ENCODE measurements at places on chromosomes 5 and 9.

DNA sequence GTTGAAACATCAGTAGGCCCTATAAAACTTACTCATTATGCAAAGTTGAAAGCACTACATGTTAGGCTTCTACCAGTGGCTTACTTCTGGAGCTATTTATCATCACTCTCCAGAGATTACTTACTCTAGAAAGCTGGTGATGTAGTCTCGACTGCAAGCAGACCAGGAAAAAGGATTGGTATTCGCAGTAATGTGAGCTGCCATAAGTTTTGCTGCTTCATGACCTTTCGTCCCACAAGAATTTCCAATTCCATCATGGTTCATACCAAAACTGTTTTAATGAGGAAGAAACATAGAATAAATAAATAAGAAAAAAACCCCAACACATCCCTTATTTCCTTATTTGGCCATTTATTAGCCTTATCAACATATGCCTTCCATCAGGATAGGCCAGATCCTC lies 181.9 kb downstream of the ADAMTS6 start:
- no peak for DNase-seq

- no peak for DNase-seq
These were observed 13.0 kb downstream of the UBAP2 start for GRCh38 chr9:34035656-34036055.

GRCh38 chr9:128555180-128555721 lies 2.9 kb downstream of the SPTAN1 start:
- peak; percentile 31 for DNase-seq

GRCh38 chr5:62473209-62473608 lies 60.6 kb downstream of the IPO11 start:
- no peak for DNase-seq

- peak; percentile 7 for DNase-seq
These were observed 76.2 kb downstream of the C7 start for GRCh38 chr5:40985501-40985900.

DNA sequence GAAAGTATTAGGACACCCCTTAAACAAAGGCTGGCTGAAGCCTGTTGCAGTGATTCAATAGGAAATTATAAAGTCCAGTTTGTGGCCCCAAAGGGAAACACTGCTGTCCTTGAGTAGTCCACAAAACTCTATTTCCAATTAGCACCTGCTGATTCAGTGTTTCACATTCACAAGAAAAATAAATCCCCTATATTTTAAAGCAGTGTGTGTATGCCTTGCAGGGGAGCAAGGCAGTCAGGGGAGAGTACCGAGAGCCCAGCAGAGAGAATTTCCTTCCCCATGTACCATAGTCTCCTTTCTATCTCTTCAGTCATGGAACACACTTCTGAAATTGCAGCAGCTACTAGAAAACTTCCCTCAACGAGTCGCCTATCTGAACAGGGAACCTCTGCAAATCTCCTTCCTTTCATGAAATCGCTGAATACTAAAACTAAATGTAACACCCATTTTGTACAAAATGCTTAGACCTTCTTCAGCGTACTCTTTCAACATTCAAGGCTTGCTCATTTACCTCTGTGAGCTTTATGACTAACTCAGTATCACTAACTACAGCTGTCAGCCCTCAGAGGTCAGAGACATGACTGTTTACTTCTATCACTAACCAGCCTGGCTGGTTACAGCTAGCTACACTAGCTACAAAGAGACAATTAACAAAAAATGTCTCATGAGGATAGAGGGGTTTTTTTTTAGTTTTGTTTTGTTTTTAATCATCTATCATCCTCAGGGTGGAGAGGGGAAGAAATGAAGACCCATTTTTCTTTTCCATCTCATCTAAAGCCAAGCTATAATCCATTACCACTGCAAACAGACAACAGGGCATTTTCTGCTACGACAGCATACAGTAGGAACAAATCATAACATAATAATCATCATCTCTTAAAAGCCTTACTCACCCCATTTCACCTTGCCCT lies 188.7 kb downstream of the EBF1 start:
- DNase-seq: no peak

- no peak for DNase-seq
These were observed 110.3 kb downstream of the SLC12A2 start for GRCh38 chr5:128193665-128194390.

DNA sequence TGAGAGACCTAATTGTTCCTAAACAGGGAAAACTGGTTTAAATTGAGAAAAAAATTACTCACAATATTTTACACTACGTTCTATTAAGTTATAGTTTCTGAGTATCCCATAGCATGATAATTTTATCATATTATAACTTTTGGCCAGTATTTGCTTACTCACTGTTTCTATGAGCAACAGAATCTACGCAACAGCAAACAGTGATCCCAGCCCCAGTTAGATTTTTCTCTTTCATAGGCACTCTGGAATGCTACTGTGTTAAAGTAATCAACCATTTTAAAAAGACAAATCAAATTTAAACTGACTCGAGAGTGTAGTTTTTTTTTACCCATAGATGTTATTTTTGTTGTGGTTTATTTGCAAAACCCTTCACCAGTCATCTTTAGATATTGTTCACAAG lies 107.2 kb downstream of the XRCC4 start:
- DNase-seq: no peak

Data from brain (organoid and tissue), 16 donors.